ENCODE measurements at places on chromosomes 2 and 18. TPM values are rescaled to one million over a fixed set of nuclear protein-coding genes. Genes with fewer than 3 reads are reported as not detected.

Gene CYP27C1
- total RNA-seq = 3.1 TPM

Gene UGT1A4
- total RNA-seq = not detected

Gene C2orf42
- total RNA-seq = 30.4 TPM

Gene MTA3
- 54.1 TPM for total RNA-seq

Gene TACR1
- total RNA-seq = 0.94 TPM

Gene LBX2
- total RNA-seq = not detected

Gene TSN
- total RNA-seq = 61.0 TPM

Gene CHRNA1
- not detected for total RNA-seq

Gene ACADL
- 11.0 TPM for total RNA-seq

Gene FARSB
- total RNA-seq = 33.8 TPM

Gene RETSAT
- 14.4 TPM for total RNA-seq

Gene G6PC2
- not detected for total RNA-seq

Gene CDK5R2
- total RNA-seq = 11.9 TPM

Gene COPS8
- 136 TPM for total RNA-seq

Data from parietal lobe (tissue), 2 donors.